ENCODE measurements at places on chromosomes 1 and 21. TPM values are rescaled to one million over a fixed set of nuclear protein-coding genes. Genes with fewer than 3 reads are reported as not detected.
A peak's percentile ranks its signal among the peaks of the same experiment; 100 is the strongest.

The GJB4 gene
- total RNA-seq = not detected

- no peak overlapping the region for H3K4me3 ChIP-seq
- H3K4me1 ChIP-seq = no peaks in the 10 kb centered on the region
- H3K27ac ChIP-seq = no peak overlapping the region
- H3K36me3 ChIP-seq = peaks cover 26% of the 10 kb centered on the region
- DNase-seq = no peak
- no peaks in the 10 kb centered on the region for H3K27me3 ChIP-seq
Observed at GRCh38 chr1:32309960-32310359, 18.1 kb downstream of the HDAC1 start.

- no peak overlapping the region for H3K4me3 ChIP-seq
- DNase-seq = no peak
- no peak overlapping the region for H3K27ac ChIP-seq
- H3K27me3 ChIP-seq = no peaks in the 10 kb centered on the region
- peaks cover 3% of the 10 kb centered on the region for H3K4me1 ChIP-seq
- no peaks in the 10 kb centered on the region for H3K36me3 ChIP-seq
Observed at GRCh38 chr1:88581703-88582102, 102.4 kb upstream of the PKN2 start.

The MECR gene
- 25.4 TPM for total RNA-seq

DNA sequence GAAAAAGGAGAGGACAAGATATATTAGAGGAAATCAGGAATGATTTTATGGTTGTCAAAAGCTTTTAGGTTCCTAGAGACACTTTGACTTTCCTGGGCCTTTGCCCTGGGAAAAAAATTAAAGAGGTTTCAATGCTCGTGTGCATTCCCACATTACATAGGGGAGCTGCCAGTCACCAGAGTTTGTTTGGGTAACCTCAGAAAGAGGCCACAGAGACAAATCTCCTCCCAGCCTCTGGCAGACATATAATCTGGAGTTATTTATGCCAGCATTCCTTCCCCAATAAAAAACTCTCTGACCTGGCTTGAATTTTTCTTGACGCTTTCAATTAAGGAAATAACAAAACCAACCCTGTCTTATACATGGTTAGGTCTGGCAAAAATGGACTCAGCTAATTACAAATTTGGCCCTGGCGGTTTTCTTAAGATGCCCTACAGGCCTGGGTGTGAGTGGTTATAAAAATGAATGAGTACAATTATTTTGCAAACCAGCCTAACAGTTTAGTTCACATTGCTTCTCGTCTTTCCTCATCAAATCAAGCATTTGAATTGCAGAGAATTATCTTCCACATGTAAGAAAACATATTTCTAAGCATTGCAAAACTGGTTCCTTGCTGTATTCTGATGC is 63.7 kb downstream of the WLS start:
- H3K36me3 ChIP-seq = no peaks in the 10 kb centered on the region
- H3K4me1 ChIP-seq = peaks cover 10% of the 10 kb centered on the region
- H3K27me3 ChIP-seq = no peaks in the 10 kb centered on the region
- no peak overlapping the region for H3K27ac ChIP-seq

GRCh38 chr1:54800899-54801759 is at the start of gene TTC22:
TSS of gene TTC22 (minus strand) at chr1:54801323. CDS start at chr1:54801163, 160 bp downstream.
- H3K4me3 ChIP-seq = no peak within 1 kb of the TSS
- H3K27ac ChIP-seq = no peak within 1 kb of the TSS
- H3K36me3 ChIP-seq = no peaks in the 10 kb centered on the region
- H3K4me1 ChIP-seq = no peaks in the 10 kb centered on the region

DNA sequence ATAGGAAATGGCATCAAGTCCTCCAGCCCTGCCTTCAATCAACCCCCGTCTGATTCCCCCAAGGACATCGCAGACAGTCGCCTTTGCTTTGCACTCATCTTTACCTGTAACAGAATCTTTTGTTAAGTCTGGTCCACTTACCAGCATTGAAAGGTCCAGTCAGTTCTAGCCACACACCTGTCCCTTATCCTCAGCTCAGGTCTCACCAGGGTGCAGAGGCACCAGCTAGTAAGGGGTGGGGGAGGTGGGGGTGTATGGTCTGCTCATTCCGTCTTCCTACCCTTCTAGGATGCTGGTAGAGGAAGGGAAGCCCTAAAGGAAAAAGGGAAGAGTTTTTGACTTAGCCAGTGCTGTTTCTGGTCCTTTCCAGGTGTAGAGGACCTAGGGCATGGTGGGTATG is 427.7 kb downstream of the MATN1 start:
- H3K4me1 ChIP-seq = no peaks in the 10 kb centered on the region
- no peak overlapping the region for H3K27ac ChIP-seq
- H3K27me3 ChIP-seq = no peaks in the 10 kb centered on the region
- H3K36me3 ChIP-seq = no peaks in the 10 kb centered on the region
- H3K4me3 ChIP-seq = no peak overlapping the region

DNA sequence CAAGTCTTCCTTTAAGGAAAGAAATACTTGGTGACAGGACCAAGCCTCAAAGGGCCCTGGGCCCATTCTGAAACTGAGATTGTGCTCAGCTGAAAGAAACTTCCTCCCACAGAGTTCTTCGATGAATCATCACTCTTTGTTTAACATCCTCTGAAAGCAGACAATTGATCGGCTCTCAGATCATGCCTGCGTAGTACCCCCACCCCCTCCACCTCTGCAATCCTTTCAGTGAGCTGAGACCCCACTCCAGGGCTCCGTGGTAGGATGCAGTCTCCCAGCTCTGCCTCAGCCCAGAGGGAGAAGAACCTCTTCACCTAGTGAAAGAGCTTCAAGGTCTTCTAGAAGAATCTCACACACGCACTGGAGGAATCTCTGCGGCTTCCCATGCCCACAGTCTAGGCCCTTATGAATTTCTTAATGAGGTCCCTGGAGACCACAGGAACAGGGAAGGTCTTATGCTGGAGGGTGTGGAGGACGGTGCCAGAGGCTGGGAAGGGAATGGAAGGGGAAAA is 104.9 kb upstream of the SOD1 start:
- H3K4me3 ChIP-seq = no peak overlapping the region
- no peaks in the 10 kb centered on the region for H3K4me1 ChIP-seq
- no peak overlapping the region for H3K27ac ChIP-seq
- H3K36me3 ChIP-seq = no peaks in the 10 kb centered on the region

DNA sequence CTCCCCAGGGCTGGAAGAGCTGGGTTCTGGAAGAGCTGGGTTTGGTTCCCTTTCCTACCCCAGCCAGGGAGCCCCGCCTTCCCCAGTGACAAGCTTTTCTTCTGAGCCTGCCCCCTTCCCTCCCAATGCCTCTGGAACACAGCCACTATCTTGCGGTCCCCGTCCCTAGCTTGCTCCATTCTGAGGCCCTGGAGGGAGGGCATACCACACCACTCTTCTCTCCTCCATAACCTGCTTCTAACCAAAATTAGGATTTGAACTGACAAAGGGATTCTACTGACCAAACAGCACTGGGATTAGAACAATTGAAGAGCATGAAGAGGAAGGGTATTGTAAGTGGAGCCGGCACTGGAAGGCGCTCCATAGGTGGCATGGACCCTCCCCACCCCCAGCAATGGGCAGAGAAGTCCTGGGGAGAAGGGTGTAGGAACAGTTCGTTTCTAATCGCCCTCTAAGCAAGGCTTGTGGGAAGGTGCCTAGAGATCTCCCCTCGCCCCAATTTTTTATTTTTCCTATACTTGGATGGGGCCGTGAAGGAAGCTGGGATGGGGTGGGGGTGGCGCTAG is 690 bp downstream of the C1orf216 start:
- H3K4me3 ChIP-seq = peak overlapping the region; percentile 63
- H3K4me1 ChIP-seq = no peaks in the 10 kb centered on the region
- DNase-seq = peak; percentile 58
- peak overlapping the region; percentile 55 for H3K27ac ChIP-seq
- H3K27me3 ChIP-seq = no peaks in the 10 kb centered on the region

The TSPEAR gene
- total RNA-seq = not detected

GRCh38 chr1:169108863-169109560 is 2.5 kb downstream of the ATP1B1 start:
- DNase-seq = peak; percentile 13
- no peak overlapping the region for H3K4me3 ChIP-seq
- H3K27me3 ChIP-seq = no peaks in the 10 kb centered on the region
- peaks cover 14% of the 10 kb centered on the region for H3K36me3 ChIP-seq
- peaks cover 5% of the 10 kb centered on the region for H3K4me1 ChIP-seq

- H3K27ac ChIP-seq = no peak overlapping the region
- H3K4me3 ChIP-seq = no peak overlapping the region
- H3K4me1 ChIP-seq = peaks cover 4% of the 10 kb centered on the region
- H3K36me3 ChIP-seq = no peaks in the 10 kb centered on the region
- no peaks in the 10 kb centered on the region for H3K27me3 ChIP-seq
Observed at GRCh38 chr1:213783893-213784292, 203.9 kb upstream of the PROX1 start.

- no peak overlapping the region for H3K4me3 ChIP-seq
- H3K4me1 ChIP-seq = no peaks in the 10 kb centered on the region
- no peaks in the 10 kb centered on the region for H3K36me3 ChIP-seq
- DNase-seq = no peak
Observed at GRCh38 chr1:42981871-42982270, 23.2 kb upstream of the SLC2A1 start.

DNA sequence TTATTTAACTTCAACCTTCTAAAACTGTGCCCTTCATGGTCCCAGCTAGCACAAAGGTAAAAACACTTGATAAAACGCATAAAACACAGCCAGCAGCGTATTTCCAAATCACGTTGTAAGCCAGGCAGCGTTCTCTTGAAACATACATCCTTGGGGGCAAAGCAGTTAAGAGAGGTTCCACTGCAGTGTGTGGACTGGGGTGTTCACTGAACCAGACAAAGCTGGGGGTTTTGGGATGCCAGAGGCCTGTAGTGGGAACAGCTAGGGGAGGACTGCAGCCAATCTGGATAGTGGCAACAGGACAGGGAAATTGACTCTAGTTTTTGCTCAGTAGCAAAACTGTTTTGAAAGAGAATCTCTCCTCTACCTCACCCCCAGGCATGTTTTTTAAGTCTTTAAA is 21.5 kb upstream of the ATP5PO start:
- H3K27me3 ChIP-seq = no peaks in the 10 kb centered on the region
- no peak overlapping the region for H3K27ac ChIP-seq
- DNase-seq = no peak
- no peaks in the 10 kb centered on the region for H3K36me3 ChIP-seq
- H3K4me3 ChIP-seq = no peak overlapping the region
- peaks cover 8% of the 10 kb centered on the region for H3K4me1 ChIP-seq

DNA sequence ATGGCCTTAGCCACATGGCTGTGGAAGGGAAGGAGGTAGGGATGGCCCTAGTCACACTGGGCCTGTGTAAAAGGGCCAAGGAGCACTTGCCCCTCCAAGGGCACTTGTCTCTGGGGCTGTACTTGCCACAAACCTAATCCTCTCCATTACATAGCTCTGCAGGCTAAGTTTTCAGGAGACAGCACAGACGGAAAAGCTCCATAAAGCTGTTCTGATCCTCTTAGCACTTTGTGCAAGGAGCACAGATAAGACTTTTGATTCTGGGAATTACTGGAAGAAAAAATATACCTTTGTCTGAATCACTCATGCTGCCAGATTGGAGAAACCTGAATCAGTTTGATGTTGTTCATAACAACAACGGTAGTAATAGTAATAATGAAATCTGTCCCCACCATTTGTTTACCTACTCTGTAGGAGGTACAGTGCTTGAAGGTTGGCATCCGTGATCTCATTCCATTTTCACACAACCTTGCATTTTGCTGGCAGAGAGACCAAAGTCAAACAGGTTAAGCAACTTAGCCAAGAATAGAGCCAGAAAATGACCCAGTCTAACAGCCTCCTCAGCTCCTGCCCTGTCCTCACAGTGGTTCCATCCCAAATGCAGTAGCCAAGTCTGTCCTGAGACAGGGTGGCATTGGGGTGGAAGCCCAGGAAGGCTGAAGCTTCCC is 207.1 kb downstream of the ROR1 start:
- H3K27ac ChIP-seq = no peak overlapping the region
- H3K4me3 ChIP-seq = no peak overlapping the region
- no peaks in the 10 kb centered on the region for H3K27me3 ChIP-seq

The HSPA6 gene
- 0.13 TPM for total RNA-seq

DNA sequence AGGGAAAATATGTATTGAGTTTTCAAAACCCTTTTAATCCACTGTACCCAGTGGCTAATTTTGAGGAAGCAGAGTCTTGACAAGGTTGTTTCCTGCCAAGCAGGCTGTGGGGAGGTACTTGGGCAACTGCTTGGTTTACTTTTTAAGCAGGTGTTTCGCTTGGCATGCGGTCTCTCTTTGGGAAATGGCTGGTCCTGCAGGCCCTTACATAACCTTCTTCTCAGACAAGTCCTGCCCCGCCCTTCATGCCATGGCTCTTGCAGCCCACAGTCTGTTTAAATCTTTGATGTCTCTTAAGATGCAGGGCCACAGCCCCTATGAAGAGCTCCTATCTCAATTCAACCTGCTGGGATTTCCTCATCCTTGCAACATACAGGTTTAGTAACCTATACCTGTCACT is 36.0 kb upstream of the ABCD3 start:
- H3K27me3 ChIP-seq = no peaks in the 10 kb centered on the region
- H3K4me1 ChIP-seq = peaks cover 17% of the 10 kb centered on the region
- DNase-seq = no peak
- H3K4me3 ChIP-seq = no peak overlapping the region

The NUF2 gene
- total RNA-seq = 56.8 TPM

The CYP4A22 gene
- total RNA-seq = not detected

- DNase-seq = peak; percentile 86
- H3K4me1 ChIP-seq = peaks cover 49% of the 10 kb centered on the region
- H3K27ac ChIP-seq = peak within 1 kb of the TSS; percentile 15
- H3K36me3 ChIP-seq = no peaks in the 10 kb centered on the region
Observed at GRCh38 chr1:38005195-38006007, at the start of gene FHL3. TSS of gene FHL3 (minus strand) at chr1:38005514. CDS start at chr1:37999412, 6,102 bp downstream.

The FAM72B gene
- 15.2 TPM for total RNA-seq

- no peak for DNase-seq
- peaks cover 56% of the 10 kb centered on the region for H3K4me1 ChIP-seq
- H3K4me3 ChIP-seq = no peak overlapping the region
- no peaks in the 10 kb centered on the region for H3K27me3 ChIP-seq
Observed at GRCh38 chr1:93673163-93673829, 8.3 kb downstream of the BCAR3 start.

DNA sequence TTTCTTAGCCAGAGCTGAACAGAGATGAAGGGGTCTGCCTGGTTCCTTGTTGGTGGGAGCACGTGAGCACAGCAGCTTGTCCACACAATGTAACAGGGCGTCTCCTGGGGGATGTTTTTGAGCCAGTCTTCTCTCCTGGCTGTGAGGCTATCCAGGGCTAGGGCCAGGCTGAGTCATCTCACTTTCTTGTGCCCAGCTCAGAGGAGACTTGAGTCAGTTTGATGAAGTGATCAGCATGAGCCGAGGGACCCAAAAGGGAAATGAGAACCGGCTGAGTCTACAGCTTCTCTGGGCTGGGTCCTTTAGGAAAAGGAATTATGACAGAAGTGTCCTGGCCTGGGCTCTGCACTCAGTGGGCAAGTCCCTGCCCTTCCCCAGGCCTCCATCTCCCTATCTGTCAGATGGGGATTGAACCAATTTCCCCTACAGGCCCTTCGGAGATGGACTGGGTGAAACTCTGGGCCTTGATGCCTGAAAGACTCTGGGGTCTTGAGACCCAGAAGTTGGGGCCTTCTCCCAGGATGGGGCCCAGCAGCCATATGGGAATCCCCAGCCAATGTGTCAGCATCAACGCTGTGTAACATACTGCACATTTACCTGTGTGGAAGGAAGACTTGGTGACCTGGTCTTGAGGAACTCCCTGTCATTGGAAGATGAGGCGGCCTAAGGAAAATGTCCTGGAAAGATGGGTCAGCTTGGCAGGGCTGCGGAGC is 36.6 kb downstream of the DMRTB1 start:
- no peak overlapping the region for H3K27ac ChIP-seq
- no peaks in the 10 kb centered on the region for H3K4me1 ChIP-seq
- peaks cover 30% of the 10 kb centered on the region for H3K27me3 ChIP-seq
